ENCODE measurements at places on chromosomes 7 and 10.

DNA sequence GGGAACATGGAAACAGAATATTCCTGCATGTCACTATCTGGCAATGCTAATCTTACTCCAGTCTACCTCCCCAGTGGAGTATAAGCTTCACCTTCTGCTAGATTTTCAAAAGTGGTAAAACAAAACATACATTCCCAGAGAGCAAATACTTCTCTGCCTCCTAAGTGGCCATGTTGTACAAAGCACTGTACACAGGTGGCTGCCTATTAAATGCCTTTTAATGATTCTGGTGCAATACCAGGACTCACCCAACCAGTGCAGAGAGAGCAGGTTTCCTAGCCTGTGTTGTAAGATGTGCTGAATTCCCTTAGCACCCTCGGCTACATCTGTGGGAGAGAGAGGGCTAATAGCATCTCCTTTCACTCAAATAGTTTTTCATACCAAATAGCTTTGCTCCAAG, 684.3 kb upstream of the NRP1 start:
- DNase-seq = no peak

DNA sequence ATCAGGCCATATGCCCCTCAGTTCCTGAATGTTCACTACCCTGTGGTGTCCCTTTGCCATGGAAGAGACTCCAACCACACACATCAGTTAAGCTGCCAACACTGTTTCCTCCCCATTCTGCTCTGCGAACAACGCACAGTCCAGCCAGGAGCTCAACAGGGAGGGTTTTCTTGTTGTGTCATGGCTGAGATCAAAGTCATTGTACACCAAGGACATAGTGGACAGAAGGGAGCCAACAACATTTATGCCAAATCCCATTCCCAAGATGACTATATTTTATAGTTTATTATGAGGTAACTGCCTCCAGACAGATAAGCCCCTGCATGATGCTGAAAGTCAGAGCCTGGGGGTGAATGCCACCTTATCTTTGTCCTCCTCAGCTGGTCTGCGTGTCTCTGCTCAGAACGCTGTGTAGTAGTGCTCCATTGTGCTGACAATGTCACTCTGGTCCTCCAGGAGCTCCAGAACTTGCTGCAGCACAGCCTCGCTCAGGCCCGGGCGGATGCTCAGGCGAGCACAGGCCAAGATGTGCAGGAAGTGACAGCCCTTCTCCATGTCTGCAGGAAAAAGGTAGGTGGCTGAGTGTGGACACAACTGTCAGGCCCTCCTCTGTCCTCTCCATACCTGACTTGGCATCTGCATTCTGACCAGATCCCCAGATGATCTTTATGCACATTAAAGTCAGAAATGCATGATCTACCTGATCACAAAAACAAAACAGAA, 27.1 kb upstream of the SH3PXD2A start:
- DNase-seq = no peak

- peak; percentile 30 for DNase-seq
Observed at GRCh38 chr7:37683246-37684120, at the start of gene GPR141. GPR141 (plus strand) TSS chr7:37683766; CDS start chr7:37740394, 56,628 bp downstream.

- no peak for DNase-seq
Observed at GRCh38 chr10:114547514-114547913, 110.6 kb downstream of the ABLIM1 start.

DNA sequence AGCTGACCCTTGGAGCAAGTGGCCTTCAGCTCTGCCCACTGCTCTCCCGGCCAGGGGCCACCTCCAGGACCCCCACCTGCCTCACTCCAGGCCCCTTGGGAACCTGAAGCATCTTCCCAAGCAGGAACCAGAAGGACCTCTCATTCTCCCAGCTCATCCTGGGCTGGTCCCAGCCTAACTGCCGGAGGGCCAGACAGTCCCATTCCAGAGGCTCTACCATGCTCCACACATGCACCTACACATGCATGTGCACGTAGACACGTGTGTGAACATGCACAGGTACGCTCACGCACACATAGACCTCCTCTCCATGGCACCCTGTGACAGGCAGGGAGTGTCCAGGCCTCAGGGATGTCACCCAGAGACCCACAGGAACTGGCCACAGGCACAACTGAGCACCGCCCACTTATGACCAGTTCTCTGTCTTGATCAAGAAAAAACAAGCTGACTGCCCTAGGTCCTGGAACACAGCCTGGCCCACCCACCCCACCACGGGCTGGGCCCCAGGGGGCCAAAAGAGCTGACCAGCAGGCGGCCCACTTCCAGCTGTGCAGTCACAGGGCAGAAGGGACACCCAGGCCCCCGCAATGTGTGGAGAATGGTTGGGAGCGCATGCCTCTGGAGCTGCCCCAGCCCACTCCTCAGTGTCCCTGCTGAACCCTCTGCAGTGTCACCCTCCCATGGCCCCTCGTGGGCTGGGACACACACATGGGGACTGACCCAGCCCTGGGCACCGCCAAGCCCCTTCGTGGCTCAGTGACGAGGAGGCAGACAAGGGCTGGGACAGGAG, 43.4 kb downstream of the CAMK2B start:
- no peak for DNase-seq

Data from hippocampal formation (tissue), 2 donors.